ENCODE measurements at places on chromosomes 5 and 9.

GRCh38 chr5:128197896-128198522, 114.4 kb downstream of the SLC12A2 start:
- no peak for DNase-seq

DNA sequence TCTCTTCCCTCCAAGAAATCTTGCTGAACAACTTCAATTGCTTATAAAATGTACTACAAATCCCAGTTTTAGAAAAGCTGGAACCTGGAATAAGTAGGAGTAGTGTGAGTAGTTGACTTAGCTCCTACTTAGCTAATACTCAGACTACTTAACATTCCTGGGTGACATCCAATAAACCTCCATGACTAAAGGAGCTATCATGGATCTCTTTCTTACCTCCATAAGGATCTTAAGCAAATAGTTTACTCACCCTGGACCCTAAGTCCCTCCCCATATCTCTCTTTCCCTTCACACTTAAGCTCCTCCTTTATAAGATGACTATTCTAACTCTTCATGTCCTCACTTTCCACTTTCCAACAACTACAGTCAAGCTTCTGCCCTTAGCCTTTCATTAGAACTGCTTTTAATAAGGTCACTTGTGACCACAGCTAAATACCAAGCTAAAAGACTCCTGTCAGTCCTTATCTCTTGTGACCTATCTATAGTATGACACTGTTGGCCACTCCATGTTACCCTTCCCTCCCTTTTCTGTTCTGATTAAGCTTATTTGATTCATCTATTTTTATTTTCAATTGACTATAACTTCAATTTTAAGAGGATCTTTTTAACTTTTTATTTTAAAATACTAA, 194.9 kb downstream of the RFX3 start:
- DNase-seq: no peak

DNA sequence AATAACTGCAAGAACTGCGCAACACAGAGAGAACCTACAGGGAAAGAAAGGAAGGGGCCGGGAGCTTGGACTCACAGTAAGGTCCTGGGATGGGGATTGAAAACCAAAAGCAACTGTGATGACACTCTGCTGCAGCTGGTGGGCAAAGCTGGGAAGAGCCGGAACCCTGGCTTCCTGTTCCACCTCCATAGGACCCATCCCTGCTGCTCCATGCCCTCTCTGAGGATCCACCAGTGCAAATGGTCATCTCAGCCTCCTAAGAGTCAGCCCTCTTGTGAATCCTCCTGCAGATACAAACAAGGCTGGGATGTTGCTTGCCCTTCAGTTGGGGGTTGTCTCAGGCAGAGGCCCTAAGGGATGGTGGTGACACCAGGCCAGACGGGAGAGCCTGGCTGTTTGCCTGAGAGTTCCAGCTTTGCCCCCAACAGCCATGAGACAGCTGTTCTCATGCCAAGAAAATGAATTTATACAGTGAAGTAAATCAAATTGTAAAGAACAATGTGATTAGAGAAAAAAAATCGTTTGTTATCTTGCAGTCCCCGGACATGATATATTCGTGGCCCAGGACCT, 90.8 kb downstream of the TENT4A start:
- no peak for DNase-seq

- DNase-seq: no peak
These were observed 668.6 kb upstream of the DMAC1 start for GRCh38 chr9:8468045-8468637.
